ENCODE measurements at places on chromosomes 6 and 20.

- peak; percentile 27 for DNase-seq
Observed at GRCh38 chr20:51766994-51767866, 960 bp downstream of the ATP9A start.

GRCh38 chr6:13635948-13636658, 21.0 kb downstream of the NOL7 start:
- no peak for DNase-seq

- DNase-seq = no peak
Observed at GRCh38 chr20:46328200-46328882, 20.0 kb upstream of the CDH22 start.

- DNase-seq = peak; percentile 27
Observed at GRCh38 chr6:163384510-163384909, 30.0 kb upstream of the QKI start.

DNA sequence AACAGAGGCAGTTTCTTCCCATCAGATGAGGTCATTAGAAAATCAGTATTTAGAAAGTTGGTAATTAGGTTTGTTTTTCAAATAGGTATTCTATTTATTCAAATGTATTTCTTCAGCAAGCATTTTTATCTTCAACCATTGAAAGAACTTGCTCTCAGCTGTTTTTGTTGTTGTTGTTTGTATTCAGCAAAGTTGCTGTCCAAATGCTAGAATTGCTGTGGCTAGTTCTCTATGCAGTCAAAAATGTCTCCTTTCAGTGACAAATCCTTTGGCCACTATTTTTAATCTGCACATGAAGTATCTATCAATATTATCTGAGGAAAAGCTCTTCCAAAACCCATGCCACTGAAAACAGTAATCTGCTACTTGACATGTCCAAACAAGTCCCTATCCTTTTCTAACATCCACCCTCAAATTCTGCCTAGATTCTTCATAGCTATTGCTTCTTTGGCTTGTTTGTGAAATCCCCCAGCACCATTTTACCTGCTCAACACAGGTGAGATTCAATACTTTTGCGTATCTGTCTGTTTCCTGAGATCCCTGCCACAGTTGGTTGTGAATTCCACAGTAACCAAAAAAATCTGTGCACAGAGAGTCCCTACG, 1005.4 kb downstream of the GRIK2 start:
- no peak for DNase-seq

DNA sequence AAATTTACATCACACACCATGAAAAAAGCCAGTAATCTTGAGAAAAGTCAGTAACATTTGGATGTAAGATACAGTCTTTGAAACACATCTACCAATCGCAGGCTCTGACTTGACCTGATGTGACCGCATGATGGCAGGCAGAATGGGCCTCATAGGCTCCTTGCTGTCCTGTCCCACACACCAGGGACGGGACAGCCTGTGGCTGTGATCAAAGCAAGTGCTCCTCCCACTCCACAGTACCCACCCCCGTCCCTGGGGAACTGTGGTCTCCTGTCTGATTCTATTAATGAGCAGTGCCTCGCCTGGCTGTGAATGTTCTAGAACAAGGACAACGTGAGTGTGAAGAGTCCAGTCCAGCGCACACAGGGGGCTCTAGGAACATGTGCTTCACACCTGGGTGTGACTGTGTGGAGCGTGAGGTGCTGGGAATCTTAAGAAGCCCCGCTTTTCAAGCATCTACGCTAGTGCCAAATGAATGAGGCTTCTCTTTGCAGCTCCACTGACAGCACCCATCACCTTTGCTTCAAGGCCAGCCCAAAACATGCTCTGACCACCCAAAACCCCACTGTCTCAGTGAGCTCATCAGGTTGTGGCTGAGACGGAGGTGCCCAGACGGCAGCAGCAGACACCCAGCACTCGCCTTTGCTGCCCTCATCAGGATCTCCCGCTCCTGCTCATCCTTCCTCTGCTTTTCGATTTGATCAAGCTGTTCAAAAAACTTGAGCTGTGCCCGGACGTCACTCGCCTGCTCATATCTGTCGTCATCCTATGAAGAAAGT, 67.1 kb downstream of the TAF4 start:
- no peak for DNase-seq

DNA sequence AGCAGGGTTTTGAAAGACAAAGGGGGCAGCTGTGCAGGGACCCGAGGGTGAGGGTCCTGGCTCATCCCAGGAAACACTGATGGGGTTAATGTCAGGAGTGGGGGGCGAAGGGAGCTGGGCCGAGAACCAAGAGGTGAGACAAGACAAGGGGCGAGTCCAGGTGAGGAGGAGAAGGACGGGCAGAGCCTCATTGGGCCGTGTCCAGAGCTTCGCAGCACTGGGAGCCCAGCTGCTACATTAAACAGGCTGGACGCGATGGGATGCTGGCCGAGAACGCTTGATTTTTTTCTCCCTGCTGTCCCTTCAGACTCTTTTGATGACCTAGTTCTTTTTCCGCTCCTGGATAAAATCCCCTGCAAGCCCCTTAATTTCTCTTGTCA, 172.8 kb upstream of the SNX9 start:
- no peak for DNase-seq

DNA sequence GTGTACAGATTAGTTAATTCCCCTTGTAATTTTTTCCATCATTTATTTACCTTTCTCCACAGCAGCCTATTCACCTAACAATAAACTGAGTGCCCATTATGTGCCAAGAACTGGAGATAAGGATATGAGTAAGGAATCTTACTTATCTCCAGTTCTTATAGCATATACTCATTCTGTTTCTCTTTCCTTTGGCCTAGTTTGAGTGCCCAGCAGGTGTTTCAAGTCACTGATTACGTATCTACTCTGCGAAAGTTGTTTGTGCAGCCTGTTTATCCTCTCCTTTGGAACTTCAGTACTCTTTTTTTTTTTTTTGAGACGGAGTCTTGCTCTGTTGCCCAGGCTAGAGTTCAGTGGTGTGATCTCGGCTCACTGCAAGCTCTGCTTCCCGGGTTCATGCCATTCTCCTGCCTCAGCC, 17.3 kb upstream of the POU5F1 start:
- no peak for DNase-seq

GRCh38 chr20:62846166-62846890, 15.3 kb downstream of the TCFL5 start:
- no peak for DNase-seq

All from suppressor macrophage treated with lipopolysaccharide for 4 hours (primary cell).